ENCODE measurements at places on chromosomes 11 and 22.
A peak's percentile ranks its signal among the peaks of the same experiment; 100 is the strongest.

DNA sequence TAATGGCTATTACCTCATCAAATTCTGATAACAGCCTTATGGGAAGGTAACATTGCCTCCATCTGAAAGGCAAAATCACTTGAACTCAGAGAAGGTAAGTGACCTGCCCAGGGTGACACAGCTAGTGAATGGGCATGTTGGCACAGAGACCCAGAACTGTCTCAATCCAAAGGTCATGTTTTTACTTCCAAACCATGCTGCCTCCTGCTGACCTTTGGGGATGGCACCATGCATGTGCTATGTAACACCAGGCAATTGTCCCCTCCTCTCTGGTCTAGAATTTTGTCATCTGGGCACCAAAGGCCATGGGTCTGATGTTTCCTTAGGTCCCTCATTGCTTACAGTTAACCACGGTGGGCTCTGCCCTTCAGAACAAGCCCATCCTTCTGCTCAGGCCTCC lies 417.4 kb downstream of the SOX6 start:
- no peak for DNase-seq

DNA sequence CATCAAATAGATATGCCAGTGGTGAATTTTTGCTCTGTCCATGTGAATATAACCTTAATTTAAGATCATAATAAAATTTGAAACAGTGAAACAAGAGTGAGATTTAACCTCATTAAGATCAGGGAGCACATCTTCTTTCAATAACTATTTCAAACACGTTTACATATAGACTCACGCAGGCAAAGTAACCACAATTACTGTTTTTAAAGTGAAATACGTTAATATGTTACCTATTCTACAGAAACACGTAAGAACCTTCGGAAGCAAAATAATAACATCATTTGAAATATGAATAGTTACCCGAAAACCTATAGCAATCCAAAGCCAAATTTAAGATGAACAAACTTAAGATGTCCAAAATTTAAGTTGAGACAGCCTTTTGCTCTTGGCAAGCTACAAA lies 136.2 kb upstream of the ZC3H12C start:
- DNase-seq = no peak

- DNase-seq = no peak
Observed at GRCh38 chr11:8023831-8024555, 36.9 kb downstream of the EIF3F start.

DNA sequence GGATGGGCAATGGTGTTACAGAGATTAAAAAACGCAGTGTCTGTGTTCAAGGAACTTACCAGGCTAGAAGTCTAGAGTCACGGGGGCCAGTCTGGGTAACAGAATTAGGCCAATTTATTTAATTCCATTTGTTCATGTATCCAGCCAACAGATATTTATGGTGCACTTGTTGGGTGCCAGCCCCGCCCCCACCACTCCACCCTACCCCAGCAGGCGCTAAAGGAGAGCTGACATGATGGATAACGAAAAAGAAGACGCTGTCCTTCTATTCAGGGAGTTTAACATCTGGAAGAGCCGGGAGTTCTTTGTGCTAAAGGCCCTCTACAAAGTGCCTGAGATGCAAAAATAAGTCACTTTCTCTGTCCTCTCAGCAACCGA lies 1.1 kb upstream of the BMAL1 start:
- no peak for DNase-seq

GRCh38 chr11:47499614-47500013 lies 50.7 kb upstream of the RAPSN start:
- no peak for DNase-seq

GRCh38 chr11:88297421-88297820 lies 40.1 kb downstream of the CTSC start:
- DNase-seq = no peak

DNA sequence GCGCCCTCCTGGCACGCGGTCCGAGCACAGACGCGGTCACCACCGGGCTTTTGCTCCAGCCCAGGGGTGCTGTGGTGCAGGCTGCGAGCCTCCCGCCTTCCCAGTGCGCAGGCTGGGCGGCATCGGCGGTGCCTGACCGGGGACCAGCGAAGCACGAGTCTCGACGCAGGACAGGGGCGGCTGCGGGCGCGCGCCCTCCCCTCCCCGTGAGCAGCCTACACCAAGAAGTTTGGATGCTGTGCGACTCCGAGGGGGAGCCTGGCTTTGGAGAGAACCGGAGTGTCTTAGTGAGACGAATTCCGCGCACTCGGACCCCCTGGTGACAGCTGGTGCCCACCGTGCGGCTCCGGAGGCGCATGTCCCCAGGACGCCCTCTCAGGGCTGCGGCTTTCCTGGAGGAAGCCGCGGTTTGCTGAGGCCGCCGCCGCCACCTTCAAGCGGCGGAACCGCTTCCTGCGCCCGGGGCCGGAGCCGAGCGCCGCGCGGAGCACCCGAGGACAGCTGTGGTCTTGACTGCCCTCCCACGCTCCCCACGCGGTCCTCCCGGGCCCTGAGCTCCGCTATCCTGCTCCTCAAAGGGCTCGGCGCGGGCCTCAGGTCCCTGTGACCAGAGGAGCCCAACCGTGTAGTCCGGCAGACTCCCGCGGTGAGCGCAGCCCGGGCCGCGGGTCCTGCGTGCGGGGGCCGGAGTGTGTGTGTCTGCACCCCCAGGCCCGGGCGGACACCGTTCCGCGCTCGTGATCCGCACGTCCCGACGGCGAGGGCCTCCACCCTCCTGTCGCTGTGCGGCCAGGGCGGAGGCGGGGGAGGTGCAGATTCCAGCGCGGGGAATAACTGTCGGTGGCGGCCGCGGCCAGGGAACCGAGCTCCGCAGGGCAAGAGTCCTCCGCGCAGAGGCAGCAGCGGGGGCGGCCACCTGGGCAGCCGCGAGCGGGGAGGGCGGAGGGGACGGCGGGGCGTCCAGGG lies 1.7 kb downstream of the FGF3 start:
- DNase-seq = peak; percentile 89

- no peak for DNase-seq
Observed at GRCh38 chr11:73612601-73613140, 14.8 kb upstream of the FAM168A start.

GRCh38 chr22:40592352-40593113 lies 44.0 kb downstream of the MRTFA start:
- DNase-seq = no peak

- DNase-seq = no peak
Observed at GRCh38 chr11:27020751-27021150, 19.9 kb upstream of the BBOX1 start.

- no peak for DNase-seq
Observed at GRCh38 chr11:40274017-40274416, 1185.4 kb downstream of the LRRC4C start.

- DNase-seq = no peak
Observed at GRCh38 chr11:118233377-118233776, 8.6 kb upstream of the JAML start.

- DNase-seq = no peak
Observed at GRCh38 chr11:7900686-7901085, 30.4 kb downstream of the OR10A6 start.

DNA sequence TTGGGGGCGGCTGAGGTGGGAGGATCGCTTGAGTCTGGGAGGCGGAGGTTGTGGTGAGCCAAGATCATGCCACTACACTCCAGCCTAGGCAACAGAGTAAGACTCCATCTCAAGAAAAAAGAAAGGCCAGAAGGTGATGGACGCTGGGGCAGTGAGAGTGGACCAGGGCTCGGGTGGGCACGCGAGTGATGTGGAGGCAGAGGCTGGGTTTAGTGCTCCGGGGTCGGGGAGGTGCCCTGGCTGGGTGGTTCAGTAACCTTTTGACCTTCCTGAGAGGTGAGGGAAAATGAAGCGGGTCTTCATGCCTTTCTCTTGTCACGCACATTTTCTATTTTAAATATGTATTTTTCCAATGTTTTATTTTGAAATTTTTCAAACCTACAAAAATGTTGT lies 45.1 kb downstream of the ST14 start:
- no peak for DNase-seq

DNA sequence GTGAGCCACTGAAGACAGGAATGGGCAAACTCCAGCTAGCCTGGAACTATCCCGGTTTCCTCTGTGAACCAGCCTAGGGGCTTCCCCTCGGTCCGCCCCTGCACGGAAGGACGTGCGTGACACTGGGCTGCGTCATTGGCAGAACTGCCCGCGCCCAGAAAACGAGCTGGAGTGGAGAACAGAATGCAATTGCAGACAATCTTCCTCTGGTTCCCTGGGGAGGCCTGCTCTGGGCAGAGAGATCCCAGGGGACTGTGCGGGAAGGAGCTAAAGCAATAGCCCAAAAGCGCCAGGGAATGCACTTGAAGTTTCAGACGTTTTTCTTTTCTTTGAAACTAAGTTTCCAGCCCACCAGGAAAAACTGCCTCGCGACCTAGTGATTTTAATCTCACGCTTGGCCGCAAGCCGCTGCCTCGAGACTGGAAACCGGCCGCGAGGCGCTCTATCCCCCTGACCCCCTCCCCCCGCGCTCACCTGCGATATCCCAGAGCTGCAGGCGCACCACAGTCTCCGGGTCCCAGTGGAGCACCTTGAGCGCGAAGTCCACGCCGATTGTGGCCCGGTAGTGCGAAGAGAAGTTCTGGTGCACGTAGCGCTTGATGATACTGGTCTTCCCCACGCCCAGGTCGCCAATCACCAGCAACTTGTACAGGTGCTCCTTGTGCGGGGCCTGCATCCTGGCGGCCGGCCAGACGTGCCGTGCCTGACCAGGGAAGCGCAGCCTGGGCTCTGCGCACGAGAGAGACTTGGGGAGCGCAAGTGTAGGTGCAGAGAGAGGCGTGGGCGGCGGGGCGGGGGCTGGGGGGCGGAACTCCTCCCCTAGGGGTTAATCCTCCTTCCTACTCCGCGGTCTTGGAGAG lies at the start of gene RAB38:
TSS of gene RAB38 (minus strand) at position 735 of the 860 bp plus-strand sequence. CDS start at position 676, 59 bp downstream.
- no peak for DNase-seq

DNA sequence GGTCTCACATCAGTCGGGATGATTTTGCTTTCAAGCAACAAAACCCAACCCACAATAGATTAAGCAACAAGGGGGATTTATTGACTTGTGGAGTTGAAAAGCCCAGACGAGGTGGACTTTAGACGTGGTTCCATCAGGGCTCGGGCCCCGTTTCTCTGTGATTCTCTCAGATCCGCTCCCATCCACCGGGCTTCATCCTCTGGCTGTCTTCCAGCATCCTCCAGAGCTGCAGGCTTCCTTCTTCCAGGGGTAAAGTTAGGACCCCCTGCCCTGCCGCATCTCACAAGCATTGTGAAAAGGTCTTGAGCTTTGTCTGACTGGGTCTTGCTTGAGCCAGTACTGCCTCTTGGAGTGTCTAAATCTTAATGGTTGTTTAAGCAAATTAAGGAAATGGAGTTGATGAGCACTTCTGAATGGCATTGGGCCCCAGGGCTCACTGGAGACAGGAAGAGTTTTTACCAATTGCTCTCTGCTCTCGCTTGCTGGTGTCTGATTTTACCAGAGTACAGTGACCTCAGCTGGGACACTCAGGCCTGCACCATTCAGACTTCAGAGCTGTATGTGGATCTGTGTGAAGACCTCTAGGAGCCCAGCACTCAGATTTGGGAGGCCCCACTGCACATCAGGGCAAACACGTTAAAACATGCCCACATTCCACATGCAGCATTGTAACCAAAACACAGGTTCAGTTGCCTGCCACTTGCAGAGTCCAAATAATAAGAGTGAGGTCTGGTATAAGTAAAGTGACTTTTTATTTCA lies 13.5 kb upstream of the FTH1 start:
- no peak for DNase-seq

- DNase-seq = no peak
Observed at GRCh38 chr11:99881610-99882009, 805.5 kb upstream of the ARHGAP42 start.

DNA sequence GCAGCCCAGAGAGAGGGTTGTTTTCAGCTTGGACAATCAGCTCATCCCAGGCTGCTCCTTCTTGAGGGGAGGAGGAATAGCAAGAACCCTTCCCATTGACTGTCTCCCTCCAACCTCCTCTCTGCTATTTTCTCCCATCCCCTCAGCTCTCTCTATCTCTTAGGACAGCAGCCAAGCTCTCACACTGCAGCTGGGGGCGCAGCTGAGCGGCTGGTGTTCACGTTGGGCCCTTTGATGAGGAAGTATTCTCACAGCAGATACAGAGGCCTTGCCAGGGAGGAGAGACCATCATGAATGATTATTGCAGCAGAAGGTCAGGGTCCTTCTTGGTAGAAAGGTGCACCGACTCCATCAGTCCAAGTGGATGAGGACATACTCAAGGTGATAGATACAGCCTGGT lies 26.5 kb upstream of the CADM1 start:
- DNase-seq = peak; percentile 24

GRCh38 chr11:64472593-64473455 lies 113.9 kb downstream of the RPS6KA4 start:
- no peak for DNase-seq

GRCh38 chr11:28257761-28258160 lies 149.6 kb downstream of the METTL15 start:
- no peak for DNase-seq

DNA sequence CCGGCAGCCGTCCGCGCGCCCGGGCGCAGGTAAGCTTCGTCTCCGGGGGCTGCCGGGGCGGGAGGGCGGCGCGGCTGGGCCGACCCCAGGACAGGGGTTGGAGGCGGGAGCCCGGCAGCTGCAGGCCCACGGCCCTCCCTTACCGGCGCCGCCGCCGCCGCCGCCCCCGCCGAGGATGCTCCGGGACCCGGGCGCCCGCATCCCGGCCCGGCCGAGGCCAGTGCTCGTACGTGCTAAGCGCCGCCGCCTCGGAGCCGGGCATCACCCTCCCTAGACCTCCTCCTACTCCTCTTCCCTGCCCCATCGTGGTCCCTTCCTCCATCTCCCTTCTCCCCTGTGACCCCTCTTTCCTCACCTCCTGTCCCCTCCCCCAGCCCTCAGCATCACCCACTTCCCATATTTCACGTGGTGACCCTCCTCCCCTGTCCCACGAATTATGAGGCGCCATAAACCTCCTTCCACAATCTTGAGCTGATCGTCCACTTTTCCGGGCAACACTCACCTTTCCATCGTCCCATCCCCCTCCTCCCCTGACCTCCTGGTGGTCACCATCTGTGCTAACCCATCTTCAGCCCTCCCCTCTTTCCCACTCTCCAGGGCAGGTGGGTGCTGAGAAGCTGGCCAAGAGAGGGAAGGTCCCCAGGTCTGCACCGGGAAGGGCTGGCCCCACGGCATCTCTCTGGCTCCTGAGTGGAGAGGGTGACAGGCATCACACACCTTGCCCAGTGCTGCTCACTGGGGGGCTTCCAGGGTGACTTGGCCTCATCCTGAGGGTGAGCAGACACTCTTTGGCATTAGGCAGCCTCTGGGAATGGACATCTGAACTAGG lies 612 bp downstream of the ASPHD2 start:
- DNase-seq = no peak

DNA sequence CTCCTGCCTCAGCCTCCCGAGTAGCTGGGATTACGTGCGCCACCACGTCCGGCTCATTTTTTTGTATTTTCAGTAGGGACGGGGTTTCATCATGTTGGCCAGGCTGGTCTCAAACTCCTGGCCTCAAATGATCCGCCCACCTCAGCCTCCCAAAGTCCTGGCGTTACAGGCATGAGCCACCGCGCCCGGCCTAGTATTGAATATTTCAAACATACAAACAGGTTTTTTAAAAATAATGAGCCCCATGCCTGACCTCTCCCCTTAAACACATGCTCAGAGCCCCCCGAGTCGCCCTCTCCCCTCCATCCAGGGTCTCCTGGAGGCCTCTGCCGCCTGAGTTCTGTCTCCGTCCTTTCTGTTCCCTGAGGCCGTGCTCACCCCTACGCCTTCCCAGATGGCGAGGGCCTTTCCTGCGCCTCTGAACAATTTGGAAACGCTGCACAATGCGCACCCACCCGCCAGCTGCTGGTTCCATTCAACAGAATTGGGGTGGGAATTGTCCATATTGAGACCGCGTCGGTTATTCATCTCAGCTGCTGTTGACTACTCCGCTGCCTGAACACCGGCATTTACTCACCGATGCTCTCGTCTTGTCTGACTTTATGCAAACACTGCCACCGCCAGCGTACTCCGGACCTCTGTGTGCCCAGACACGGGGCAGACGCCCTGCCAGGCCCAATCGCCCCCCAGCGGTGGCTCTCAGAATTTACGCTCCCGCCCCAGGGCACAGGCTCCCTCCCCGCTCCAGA lies 13.6 kb upstream of the RNH1 start:
- DNase-seq = no peak
